ENCODE measurements at places on chromosomes 12 and 14. TPM values are rescaled to one million over a fixed set of nuclear protein-coding genes. Genes with fewer than 3 reads are reported as not detected.
A peak's percentile ranks its signal among the peaks of the same experiment; 100 is the strongest.

GRCh38 chr14:36227802-36228201, 51.3 kb upstream of the PTCSC3 start:
- no peak for DNase-seq

- DNase-seq = no peak
Measured at GRCh38 chr14:83300476-83301064, 1766.9 kb upstream of the SEL1L start.

DNA sequence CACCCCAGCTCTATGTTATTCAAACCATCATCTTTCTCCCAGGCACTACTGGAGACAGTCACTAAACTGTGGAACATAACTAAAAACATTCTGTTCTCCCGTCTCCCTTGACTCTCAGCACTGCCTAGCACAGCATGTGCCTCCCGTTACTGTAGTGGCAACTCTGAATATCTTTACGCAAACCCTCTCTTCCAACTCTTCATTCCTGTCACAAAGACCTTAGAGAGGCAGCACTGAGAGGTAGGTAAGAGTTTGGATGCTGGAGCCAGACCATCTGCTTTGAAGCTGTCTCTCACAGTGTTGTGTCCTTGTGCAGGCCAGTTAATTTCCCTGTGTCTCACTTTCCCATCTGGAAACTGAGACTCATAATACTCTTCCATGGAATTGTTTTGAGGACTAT, 108.1 kb downstream of the DIP2B start:
- no peak for DNase-seq

GRCh38 chr12:67410667-67411067, 141.5 kb downstream of the CAND1 start:
- no peak for DNase-seq

DNA sequence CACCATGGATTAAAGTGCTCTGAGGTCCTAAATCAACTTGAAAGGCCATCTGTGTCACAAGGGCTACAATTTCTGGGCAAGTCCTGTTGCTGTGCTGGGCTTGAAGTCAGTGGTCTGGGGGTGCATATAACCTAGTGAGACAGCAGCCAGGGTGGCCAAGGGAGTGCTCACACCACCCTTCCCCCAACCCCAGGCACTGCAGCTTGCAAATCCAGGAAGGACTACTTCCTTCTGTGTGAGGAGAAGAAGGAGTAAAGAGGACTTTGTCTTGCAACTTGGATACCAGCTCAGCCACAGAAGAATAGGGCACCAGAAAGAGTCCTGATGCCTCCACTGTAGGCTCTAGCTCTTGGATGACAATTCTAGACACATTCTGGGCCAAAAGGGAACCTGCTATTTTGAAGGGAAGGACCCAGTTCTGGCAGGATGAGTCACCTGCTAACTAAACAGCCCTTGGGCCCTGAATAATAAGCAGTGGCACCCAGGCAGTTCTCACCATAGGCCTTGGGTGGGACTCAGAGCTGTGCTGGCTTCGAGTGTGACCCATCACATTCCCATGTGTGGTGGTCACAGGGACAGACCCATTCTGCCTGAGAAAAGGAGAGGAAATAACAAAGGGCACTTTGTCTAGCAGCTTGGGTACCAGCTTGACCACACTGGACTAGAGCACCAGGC, 32.6 kb upstream of the DHRS7 start:
- no peak for DNase-seq

- no peak for DNase-seq
Measured at GRCh38 chr12:53479331-53479730, 19.9 kb downstream of the MAP3K12 start.

- DNase-seq = no peak
Measured at GRCh38 chr12:124021007-124021406, 48.0 kb downstream of the ZNF664 start.

DNA sequence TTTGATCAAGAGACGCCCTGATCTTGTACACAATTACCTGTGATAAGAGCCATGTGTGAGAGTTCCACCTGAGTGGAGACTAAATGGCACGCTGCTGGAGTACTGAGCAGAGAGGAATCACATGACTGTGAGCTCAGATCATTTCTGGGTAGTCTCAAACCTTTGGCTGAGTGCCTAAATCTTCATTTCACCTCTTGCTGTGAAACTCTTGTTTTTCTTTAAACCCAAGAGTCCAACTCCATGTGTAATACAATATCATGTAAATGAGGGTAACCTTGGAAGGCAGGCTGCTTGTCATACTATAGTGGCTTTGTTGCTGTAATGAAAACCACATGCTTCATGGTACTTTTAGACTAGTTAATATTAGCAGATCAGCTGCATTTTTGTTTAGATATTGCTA, 156.9 kb downstream of the CAND1 start:
- no peak for DNase-seq

DNA sequence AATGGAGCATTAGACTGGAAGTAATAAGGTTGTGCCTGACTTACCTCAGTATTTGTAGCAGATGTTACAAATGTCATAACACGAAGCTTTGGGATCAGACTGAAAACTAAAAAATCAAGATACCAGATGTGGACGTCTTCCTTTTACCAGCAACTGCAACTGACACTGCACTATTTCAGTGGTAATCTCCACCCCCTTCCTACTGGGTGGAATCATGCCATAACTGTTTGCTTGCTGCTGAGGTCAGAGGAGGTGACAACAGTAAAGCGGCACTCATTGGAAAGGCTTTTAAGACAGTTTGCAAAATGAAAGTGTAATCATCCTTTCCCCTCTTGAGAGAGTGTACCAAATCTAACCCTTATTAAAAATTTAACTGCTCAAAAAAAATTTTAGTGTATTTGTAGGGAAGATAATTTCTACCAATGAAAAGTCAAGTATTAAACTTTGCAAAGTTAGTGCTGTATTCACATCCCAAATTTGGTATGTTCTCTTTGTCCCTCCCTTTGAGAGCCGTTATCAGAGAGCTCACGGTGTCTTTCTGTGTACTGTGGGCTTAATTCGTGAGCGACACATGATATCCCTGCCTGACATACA, 420.7 kb downstream of the NPAS3 start:
- no peak for DNase-seq

DNA sequence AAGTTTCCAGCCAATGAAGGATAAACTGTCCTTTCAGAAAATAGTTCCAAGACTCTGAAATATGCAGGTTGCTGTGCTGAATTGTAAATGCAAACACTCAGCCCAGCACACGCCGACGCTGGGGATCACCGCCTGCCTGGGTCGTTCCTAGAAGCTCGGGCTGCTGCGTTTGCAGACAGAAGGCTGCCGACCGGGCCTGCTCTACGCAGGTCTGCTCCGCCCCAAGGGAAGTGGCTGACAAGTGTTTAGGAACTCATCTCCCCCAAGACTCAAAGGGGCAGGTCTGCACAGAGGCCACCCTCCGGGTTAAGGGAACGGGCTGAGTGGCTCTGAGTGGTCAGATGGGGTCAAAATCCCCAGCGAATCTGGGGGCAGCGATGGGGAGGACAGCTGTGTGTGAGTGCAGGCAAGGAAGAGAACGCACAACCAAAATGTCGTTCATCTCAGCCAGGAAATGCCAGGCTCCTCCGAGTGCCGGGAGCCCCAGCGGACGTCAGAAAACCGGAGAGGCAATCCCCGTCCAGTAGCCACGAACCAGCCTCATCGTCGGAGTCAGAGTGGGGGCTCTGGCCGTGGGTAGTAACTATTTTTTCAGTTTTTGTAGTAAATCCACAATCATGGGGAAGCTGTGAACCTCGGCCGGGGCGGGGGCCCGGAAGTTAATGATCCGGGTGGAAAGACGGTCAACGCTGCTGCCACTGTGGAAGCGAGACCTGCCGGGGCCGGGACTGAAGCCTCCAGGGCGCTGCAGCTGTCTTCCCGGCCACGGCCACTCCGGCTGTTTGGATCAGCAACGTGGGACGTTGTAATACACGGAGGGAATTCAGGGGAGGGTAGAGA, 6.0 kb downstream of the GALNT9 start:
- peak; percentile 43 for DNase-seq

DNA sequence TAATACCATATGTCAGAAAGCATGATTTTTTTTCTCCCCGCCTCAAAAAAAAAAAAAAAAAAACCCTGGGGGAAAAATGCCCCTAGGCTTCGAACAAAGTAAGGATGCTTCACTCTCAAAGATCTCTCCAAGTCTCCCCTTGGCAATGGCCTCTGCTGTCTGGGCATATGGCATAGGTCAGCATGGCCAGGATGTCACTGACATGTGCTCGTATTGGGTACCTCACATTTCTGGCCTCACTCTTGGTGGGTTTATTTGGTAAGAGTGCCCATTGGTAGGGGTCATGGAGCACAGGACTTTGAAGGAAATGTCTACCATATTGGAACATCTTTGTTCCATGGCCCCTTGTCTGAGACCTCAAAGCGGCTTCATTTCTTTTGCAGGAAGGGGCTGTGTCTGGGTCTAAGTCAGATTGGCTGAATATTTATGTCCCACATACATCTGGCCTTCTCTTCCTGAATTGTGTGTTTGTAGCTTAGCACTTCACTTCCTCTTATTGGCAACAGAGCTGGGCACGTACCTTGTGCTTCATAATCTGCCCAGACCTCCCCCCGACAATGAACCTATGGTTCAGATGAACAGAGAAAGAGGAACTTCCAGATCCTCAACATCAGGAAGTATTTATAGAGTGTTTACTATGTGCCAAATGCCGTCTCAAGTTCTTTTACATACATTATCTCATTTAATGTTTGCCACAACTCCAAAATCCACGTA, 36.3 kb upstream of the OAS1 start:
- no peak for DNase-seq

DNA sequence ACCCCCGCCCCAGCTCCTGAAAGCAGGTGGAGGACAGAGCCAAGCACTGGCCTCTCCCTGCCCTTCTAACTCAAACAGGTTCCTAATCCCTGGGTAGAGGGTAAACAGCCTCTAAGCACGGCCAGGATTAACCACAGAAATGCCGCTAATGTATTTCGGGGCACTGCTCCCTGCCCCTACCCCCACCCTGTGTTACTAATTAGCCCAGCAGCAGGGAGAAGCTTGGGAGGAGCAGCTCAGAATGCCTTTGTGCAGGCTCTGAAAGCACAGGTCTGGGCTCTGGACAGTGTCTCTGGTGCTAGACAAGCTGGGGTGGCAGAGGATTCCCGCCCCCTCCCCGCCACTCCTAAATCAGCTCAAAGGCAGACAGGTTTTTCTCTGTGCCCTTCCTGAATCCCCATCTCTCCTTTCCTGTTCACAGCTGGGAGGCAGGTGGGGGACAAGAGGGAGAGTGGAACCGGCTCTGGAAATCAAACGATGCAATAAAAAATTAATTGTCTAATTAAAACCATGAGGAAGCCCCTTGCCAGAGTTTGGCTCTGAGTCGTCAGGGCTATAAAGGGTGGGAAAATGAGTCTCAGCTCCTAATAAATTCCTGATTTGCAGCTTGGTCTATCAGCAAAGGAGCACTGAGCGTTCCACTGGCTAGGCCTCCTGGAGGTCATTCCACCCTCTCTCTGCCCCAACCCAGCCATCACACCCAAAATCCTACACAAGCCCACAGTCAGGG, 53.0 kb downstream of the SMUG1 start:
- DNase-seq = no peak

GRCh38 chr12:203462-204260, 10.3 kb downstream of the SLC6A12 start:
- DNase-seq = no peak

DNA sequence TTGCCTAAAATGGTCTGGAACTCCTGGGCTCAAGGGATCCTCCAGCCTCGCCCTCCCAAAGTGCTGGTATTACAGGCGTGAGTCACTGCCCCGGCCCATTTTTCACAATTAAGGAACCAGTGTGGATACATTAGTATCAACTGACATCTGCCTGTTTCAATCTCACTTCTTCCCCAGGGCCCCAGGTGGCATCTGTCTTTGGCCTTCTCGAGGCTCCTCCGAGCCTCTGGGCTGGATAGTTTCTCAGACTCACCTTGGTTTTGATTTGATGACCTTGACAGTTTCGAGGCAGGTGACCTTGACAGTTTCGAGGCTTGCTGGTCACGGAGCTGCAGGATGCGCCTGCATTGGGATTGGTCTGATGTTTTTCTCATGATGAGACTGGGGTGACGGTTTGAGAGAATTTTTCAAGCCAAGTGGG, 41.0 kb upstream of the NCOR2 start:
- DNase-seq = no peak

DNA sequence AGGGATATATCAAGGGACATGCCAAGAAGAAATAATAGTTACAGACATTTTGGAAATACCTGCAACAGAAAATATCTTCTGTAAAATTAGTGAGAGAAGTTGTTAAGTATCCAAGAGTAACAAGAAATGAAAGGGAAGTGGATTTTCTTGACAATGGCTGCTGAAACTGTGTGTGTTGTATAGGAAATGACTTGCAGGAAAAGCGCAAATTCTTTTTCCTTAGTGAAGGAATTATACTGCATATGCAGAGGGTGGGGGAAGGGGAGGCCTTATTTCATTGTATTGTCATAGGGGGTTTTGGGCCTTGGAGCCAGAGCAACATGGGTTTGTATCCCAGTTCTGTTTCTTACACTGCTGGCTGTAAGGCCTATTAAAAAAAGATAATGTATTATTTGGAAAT, 84.4 kb upstream of the DDHD1 start:
- DNase-seq = no peak

GRCh38 chr14:106875503-106875902, 1349.1 kb downstream of the TMEM121 start:
- peak; percentile 60 for DNase-seq

- peak; percentile 60 for DNase-seq
Measured at GRCh38 chr12:121590476-121591143, 9.8 kb upstream of the KDM2B start.

SMCO2 gene
- total RNA-seq = not detected

PLEKHA5 gene
- 5.5 TPM for total RNA-seq

GLI1 gene
- 0.54 TPM for total RNA-seq

OR11G2 gene
- not detected for total RNA-seq

PSME2 gene
- total RNA-seq = 406 TPM

ERP27 gene
- total RNA-seq = 11.8 TPM
